ENCODE measurements at places on chromosomes 5 and 9.

GRCh38 chr5:132496631-132497487 is 6.3 kb upstream of the IRF1 start:
- DNase-seq = peak; percentile 95

GRCh38 chr9:135088979-135089847 is 1.7 kb downstream of the OLFM1 start:
- peak; percentile 63 for DNase-seq

DNA sequence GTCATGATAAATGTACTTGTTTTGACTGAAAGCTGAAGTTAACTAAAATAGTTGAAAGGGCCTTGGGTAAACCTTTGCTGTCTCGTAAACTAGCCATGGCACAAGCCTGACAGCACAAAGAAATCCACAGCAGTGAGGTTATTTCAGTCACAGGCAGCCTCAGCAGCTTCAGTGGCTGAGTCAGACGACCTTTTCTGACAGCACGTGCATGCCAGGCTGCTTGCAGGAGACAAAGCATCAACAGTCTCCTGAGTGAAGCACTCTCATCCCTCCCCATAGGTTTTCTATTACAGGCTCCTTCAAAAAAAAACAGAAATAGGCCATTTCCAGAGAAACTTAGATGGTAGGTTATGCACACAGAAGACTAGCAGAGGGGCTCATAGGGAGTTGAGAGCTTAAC is 34.6 kb downstream of the OXCT1 start:
- DNase-seq = no peak

DNA sequence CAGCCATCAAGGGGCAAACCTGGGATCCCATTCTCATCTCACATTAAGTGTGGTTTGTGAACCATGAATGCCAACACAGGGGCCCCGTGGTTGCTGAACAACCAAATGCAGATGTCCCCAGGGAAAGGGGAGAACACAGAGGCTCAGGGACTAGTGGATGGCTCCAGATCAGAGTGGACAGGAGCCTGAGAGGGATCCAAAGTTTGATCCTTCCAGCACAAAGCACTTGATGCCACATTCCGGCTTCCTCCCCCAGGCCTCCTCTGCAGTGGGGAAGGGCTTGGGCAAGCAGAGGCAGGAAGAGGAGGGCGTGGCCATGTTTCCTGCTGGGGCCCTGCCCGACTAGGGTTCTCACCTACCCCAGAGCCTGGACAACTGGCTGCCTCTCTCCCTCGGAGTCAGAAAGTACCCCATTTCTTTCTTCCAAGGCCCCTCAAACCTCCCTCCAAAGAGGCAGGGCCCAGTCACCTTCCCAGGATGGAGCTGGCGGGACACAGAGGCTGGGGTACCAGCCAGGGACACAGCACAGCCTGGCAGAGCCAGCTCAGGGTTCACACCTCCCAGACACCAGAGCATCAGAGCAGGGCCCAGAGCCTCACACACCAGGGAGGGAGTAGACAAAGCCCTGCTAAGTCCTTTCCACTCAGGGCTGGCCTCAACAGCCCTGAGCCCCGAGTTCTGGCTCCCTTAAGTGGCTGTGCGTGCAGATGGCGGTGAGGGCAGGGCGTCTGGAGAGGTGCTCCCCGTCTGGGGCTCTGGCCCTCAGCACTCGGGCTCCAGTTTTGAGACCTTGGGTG is 4.3 kb upstream of the RNF44 start:
- DNase-seq = no peak

DNA sequence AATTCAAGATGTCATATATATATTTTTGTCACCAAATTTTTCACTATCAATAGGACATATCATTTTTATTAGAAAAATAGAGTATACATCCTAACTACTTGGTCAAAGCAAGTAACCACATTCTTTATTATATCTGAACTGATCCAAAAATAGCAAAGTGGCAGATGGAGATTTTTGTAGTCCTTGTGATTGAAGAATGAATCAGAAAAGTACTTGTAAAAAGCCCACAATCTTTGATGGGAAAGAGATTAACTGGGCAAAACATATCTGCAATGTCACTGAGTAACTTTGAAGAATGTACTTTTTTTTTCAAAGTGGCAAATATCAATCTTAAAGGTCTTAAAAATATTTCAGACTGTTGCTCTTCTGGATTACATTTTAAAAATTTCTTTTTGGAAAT is 1040.6 kb upstream of the SEMA6A start:
- no peak for DNase-seq

DNA sequence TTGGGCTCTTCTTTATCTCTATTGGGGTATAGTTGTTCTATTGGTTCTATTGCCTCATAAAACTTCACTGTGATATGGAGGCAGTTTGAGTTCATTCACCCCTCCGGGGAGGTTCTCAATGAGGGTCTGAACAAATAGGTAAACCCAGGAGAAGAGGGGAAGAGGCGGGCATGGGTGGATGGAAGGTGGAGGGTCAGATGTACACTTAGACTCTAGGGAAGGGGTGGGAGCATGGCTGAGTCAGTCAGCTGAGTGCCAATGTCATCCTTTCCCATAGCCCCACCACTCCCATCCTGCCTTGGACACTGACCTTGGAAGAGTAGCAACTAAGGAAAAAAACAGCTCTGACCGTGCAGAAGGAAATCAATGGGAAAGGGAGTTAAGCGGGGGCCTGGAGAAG is 9.9 kb upstream of the FABP6 start:
- no peak for DNase-seq

DNA sequence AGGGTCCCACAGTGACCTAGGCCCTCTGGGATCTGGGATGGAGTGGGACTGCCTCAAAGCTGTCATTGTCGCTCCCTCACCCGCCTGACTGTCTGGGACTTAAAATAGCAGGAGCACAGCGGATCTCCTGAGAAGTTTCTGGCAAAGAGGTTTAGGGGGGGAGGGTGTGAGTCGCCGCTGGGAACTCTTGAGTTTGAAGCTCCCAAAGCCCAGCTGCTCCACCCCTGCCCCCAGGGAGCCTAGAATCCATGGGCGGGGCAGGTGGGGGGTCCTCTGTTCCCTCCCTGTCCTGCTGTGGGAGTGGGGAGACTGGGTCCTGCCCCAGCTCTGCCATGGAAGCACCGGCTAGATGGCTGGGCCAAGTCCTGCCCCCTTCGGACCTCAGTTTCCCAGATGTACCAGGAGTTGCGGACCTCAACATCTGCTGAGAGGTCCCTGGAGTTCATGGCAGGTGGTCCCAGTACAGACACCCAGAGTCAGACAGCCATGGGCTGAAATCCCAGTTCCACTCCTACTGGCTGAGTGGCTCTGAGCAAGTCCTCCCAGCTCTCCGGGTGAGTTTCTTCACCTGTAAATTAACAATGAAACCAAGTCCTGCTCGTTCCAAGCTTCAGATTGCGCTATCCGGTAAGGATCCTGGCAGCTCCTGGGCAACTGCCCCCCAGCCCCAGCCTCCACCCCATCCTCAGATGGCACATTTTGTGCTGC is 985 bp upstream of the WDR38 start:
- no peak for DNase-seq

- DNase-seq = no peak
Measured at GRCh38 chr9:88852794-88853193, 138.5 kb upstream of the S1PR3 start.

DNA sequence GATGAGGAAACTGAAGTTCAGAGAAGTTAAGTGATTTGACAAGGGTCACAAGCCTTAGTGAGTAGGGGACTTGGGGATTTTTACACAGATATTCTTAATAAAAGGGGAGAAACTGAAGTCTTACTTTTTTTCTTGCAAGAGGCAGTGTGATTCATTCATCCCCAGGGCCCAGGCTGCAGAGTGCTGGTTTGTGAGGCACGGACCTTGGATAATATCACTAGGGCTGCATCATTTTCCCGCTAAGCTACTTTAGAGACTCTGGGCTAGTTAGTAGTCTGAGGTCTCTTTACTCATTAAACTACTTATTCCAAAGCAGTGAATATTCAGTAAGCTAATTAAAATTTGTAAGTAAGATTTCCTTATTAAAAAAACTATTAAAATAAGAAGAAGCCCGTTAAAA is 195.0 kb downstream of the PBX3 start:
- no peak for DNase-seq

GRCh38 chr5:66143473-66144073 is 527 bp upstream of the SREK1 start:
- no peak for DNase-seq

DNA sequence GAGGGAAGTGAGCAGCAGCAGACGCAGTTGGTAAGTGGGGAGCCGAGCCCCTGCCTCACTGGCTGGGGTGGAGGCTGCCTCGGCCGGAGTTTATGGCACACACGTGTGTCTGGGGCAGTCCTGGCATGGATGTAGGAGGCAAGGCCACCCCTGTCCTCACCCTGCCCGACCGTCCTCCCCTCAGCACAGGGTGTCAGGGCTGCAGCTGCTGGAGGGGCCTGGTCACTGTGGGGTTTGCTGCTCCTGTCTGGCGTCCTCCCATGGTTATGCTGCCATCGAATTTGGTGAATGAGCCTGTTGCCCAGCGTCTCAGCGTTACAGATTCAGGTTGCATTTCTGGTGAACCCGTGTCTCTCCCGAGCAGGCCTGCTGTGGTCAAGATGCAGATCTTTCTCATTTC is 32.4 kb downstream of the CEP72 start:
- DNase-seq = no peak

DNA sequence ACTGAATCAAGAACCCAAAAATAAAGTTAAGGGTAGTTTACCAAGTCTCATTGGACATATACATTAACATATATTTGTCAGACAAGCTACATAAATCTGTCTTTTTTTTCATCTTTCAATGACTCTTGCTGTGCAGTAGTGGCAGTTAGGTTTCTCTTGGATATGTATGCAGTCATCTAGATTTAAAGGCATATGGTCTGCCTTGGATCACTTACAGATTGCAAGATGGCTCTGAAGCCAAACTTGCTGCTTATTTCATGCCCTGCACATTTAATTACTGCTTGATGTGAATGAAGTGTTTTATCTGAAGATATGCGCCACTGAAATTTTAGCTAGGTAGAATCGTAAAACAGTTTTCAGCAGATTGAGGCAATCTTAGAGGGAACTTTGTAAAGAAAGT is 18.6 kb upstream of the MAN2A1 start:
- no peak for DNase-seq

DNA sequence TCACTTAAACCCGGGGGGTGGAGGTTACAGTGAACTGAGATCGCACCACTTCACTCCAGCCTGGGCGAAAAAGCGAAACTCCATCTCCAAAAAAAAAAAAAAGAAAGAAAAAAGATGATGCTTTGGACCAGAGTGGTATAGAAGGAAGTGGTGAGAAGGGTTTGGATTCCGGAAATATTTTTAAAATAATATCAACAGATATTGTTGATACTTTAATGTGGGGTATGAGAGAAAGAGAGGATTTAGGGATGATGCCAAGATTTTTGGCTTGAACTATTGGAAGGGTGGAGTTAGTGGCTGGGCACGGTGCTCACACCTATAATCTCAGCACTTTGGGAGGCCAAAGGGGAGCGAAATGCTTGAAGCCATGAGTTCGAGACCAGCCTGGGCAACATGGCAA is 49.6 kb upstream of the PLIN2 start:
- no peak for DNase-seq

DNA sequence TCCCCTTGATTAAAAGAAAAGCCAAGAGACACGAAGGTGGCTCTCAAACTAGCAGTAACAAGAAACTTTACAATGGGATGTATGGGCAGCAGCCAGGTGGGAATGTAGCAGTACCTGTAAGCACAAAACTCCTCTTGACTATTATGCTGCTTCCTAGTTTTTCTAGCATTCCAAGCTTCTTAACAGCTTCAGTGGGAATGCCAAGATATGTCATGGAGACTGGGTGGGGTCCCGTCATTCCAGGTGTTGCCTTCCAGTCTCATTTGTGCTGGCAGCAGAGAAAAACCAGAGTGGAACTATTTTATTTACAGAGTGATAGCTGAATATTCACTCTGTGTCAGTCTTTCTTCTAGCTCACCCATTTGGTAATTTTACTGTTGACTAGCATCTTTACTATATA is 236.6 kb downstream of the ARL15 start:
- no peak for DNase-seq

DNA sequence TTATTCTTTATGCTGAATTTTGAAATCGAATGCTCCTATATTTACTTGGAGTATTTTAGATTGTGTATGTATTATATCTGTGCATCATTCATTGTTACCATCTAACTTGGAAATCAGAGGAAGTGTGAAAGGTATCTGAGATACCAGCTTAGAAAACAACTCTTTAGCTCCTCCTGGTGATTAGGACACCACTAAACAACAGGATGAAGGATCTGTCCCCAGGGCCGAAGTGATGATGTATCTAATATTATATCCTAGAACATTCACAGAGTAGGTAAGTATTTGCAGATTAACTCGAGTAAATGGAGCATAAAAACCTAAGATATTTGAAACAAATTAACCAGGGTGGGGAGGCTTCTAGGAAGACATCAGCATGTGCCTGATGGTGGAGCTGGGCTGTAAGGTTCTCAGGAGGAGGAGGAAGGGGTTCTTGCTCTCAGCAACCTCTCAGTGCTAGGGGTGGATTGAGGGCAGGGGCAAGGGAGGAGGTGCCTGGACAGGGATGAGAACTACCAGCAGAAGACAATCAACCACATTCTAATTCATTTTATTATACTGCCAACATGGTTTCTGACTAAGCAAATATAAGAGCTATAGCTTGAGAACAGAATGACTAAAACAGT is 2.6 kb upstream of the NFIL3 start:
- DNase-seq = no peak

Measured in upper lobe of left lung (tissue), 6 donors.